ENCODE measurements at places on chromosomes 5 and 9.
A peak's percentile ranks its signal among the peaks of the same experiment; 100 is the strongest.

- no peak for DNase-seq
Observed at GRCh38 chr9:110978516-110978915, 59.8 kb downstream of the LPAR1 start.

GRCh38 chr5:66704790-66705425, 108.7 kb downstream of the MAST4 start:
- DNase-seq, result no peak

DNA sequence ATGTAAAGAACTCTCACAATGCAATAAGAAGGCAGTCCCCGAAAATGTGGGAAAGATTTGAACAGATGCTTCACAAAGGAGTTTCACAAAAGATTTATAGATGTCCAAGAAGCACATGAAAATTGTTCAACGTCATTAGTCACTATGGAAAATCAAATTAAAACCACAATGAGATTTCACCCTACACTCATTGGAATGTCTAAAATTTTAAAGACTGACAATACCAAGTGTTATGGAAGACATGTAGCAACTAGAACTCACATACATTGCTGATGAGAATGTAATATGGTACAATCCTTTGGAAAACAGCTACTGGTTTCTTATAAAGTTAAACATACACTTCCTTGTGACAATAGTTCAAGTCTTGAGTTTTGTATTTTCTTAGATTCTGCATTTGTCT, 11.0 kb upstream of the RECK start:
- no peak for DNase-seq

GRCh38 chr9:2771661-2772060, 54.4 kb downstream of the KCNV2 start:
- no peak for DNase-seq

- no peak for DNase-seq
Observed at GRCh38 chr9:115395511-115396021, 277.6 kb upstream of the TNC start.

DNA sequence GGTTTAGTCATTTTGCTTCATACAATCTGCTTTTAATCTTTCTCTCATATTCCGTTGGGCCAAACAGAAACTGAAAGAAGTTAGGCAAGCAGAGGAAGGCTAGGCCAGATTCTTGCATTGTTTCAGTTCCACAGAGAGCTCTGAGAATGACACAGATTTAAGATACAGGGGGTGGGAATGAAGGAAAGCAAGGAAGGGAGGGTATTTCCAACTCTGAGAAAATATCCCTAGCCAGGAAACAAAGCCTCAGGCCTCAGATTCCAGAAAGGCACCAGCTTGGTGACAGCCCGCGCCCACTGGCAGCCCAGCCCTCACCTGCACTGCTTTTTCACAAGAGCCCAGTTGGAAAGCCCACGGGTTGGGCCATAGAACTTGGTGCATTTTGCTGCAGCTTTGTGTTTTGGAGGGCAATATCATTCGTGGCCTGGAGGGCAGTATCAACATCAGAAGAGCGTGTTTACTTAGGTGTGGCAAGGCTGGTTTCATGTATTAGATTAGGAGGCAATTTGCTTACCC, 63.5 kb downstream of the ENC1 start:
- DNase-seq, result no peak

DNA sequence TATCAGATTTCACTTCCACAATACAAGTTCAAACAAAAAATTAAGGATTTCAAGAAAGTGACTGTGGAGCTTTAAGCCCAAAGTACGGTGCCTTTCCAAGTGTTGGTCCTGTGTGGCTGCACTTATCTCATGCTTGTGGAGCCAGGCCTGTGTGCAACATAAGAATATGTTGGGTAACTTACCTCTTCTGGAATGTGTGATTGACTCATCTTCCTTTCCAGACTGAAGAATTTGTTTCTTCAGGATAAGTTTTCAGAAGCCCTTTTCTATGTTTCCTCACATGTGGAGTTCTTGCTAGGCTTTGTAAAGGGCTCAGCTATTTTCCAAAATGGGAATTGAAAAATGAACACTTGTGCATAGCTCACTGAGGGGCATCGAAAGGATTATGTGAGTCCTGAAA, 485.1 kb upstream of the PAPPA start:
- no peak for DNase-seq

DNA sequence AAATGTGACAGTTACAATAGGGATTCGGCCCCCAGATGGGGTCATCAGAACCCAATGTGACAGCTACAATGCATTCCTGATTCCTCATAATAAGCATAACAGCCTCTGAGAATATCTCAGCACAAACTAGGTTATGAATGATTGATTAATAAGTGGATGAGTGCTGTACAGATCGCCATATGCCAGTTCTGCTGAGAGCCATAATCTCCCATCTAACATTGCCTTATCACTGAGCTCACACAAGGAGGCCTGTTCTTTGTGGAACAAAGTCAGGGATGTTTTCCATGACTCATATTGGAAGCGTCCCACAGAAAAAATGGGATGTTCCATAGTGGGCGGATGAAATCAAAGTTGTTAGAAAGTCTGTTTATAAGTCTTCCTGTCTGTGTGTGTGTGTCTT, 89.6 kb downstream of the KIF4B start:
- DNase-seq, result no peak

DNA sequence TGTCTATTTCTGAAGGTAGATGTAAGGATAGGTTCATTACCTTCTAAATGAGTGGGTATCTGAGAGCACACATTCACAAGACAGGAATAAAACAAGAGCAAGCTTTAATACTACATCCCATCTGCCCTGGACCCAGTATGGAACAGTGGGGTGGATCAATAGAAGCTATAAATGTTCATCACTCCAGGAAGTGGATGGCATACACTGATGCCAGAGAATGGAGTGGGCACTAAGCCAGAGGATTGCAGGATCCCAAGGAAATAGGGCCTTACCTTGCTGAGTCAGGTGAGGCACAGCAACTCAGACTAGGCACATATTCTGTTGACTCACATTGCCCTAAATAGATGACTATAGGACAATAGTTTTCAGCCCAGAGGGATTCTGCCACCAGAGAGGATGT, 21.3 kb upstream of the COX7C start:
- no peak for DNase-seq

GRCh38 chr9:92964607-92965060, 17.3 kb downstream of the FGD3 start:
- DNase-seq, result no peak

GRCh38 chr9:74357577-74357976, 139.6 kb upstream of the RORB start:
- DNase-seq, result no peak

DNA sequence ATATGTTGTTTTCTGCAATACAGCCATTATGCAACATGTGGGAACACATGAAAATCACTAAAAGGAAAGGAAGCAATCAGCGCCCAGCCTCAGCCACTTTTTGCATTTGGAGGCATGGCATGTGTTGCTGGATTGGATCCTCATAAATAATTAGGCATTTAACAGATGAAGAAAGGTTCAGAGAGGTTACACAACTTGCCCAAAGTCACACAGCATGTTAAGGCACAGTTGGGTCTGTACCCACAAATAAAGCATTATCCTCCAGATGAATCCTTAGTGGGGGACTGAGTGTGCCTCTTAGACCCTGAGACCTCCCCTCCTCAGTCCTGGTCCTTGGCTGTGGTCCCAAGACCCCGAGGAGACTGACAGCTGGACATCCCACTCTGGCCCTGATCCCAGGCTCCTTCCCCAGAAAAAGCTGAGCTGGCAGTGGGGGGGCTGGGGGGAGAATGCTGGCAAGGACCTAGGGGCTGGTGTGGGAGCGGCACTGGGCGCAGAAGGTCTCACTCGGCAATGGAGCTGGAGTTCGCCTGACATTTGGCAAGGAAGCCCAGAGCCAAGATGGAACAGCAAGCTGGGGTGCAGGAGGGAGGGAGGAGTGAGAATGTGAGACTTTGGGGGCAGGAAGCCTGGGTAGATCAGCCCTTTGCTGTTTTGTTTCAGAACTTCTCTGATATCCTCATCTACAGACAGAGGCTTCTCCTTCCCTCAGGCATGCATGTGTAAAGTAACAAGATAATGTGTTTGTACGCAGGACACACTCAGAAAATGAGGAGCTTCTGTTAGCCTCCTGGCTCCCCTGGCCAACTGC, 6.9 kb upstream of the AKNA start:
- DNase-seq, result no peak

DNA sequence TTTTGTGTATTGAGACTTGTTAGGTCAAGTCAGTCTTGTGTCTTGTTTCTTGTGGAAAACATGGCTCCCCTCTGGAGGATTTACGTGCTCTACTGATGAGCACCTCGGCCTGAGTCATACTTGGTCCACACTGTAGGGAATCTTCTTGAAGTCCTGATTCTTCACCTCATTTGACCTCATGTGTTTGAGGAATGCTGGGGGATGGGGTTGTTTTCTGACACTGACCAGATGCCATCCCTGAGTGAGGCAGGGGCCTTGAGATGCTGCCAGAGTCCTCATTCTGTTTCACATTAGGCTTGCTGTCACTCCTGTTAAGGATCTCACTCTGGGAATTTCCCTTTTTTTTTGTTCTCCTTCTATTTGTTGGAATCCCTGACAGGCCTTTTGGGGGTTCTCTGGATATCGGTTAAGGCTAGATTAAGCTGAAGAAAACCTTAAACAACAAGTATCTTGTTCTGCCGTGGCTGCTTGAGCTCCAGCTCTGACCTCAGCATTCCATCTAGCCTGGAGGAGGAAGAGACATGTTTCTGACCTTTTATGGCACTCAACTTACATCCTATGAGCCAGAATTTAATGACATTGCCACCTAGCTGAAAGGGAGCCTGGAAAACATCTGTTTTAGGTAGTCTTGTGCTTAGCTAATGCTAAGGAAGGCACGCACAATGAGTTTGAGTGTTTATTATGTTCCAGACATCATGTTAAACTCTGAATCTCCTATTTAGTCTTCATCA, 20.6 kb downstream of the TCOF1 start:
- DNase-seq, result no peak

GRCh38 chr5:67409126-67409777, 212.7 kb upstream of the CD180 start:
- no peak for DNase-seq

DNA sequence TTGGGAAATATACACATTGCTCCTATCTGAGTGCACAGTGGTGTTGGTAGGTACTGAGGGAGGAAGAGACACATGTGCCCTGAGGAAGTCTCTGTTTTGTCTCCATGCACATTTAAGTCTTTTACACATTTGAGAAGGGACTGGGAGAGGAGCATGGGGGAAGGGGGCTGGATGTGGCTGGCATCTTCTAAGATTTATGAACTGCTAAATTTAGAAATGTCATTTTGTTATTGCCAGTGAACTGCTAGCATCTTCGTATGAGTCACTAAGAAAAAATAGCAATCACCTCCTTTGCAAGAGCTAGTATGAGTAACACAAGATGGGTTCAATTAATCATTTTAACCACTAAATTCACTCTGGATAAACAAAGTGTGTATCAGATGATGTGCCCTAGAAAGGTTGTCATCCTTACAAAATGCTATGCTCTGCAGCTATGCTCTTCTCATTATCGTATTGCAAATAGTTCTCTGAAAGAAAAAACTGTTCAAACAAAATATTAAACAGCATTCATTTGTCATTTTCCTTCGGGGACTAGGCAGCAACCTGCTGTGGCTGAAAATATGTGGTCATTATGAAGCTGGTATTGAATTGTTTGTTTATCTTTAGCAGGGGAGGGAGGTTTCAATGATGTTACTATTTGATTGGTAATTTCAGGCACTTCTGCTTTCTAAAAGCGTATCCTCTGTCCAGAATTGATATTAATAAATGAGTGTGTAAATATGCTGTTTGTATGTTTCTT, 236.5 kb downstream of the DMRTA1 start:
- DNase-seq, result no peak

- no peak for DNase-seq
Observed at GRCh38 chr5:120599576-120599975, 135.5 kb downstream of the PRR16 start.

DNA sequence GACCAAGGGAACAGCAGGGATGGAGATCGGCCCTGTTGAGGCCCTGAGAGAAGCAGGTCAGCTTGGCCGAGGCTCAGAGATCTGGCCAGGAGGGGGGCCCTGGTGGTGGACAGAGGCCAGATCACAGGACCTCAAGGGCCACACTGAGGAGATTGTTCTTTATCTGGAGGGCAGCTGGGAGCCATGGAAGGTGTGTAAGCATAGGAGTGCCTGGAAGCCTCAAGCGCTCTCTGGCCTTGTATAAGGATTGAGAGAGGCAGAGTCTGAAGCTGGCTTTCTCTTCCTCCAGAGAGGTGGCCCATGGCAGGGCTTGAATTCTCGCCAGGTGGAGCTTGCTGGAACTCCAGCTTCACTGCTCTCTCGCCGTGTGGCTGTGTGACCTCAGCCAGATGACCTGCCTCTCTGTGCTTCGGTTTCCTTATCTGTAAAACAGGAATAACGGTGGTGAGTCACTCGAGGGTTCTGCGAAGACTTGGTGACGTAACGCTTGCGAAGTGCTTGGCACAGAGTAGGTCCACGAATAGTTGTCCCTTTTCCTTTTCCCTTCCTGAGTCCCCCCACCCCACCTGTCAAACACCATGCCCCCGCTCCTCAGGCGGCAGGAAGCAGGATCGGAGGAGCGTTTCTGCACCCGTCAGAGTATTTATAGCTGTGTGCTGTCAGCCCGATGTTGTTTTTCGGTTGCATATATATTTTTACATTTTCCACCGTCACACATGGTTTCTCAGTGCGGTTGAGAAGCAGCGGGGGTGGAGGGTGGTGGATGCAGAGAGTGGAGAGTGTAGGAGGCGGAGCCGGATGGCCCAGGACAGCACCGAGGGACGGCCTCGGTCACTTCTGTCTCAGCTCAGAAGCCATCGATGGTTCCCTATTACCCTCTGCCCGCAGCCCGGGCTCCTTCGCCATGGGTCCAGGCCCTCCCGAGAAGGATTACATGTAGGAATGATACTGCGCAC, 17.0 kb upstream of the CRB2 start:
- DNase-seq, result peak; percentile 45

DNA sequence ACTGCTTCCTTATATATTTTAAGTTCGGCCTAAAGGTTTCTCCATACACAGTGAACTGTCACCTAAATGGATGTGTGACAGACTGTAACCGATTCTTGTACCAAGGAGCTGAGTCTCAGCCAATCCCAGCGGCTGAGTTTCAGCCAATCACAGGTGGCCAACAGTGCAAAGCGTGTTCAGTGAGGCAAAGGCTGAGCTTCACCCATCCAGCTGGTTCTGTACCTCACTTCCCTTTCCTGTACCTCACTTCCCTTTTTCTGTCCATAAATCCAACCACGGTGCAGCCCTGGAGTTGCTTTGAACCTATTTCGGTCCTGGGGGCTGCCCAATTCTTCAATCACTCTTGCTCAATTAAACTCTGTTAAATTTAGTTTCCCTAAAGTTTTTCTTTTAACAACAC, 15.7 kb upstream of the TBC1D9B start:
- DNase-seq, result no peak

GRCh38 chr9:131534721-131535237, 3.7 kb upstream of the UCK1 start:
- DNase-seq, result no peak

- no peak for DNase-seq
Observed at GRCh38 chr9:93020771-93021670, 37.5 kb upstream of the SUSD3 start.
